Heart left ventricle (tissue), 16 donors: ENCODE measurements at places on chromosomes 16 and 17. TPM values are rescaled to one million over a fixed set of nuclear protein-coding genes. Genes with fewer than 3 reads are reported as not detected.

DNA sequence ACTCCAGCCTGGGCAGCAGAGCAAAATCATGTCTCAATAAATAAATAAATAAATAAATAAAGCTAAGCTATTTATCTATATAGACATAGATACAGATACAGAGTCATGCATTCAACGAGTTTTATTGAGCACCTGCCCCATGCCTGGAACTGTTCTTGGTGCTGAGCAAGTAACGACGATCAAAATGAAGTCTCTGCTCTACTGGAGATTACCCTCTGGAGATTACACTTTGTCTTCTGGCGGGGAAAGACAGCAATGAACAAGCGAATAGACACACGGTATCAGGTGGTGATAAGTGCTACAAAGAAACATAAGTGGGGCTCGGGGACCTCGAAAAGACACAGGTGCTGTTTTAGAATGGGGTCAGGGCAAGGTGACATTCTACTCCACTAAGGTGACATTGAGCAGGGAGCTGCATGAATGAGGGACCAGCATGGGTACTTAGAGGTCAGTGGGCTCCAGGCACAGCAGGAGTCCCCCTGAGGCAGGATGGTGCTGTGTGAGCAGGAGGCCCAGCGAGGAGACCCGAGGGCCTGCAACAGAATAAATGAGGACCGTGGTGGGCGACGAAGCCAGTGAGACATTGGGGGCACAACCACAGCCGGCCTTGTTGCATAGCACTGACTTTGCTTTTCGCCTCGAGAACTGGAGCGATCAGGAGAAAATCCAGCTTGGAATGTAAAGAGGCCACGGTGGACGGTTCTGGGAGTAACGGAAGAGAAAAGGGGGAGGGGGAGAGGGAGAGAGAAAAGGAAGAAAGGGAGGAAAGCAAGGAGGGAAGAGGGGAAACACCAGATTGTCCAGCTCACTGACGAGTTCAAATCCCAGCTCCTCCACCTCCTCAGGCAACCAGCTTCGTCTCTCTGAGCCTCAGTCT lies 42.4 kb upstream of the MEAK7 start:
- peak; percentile 7 for DNase-seq

- no peak for DNase-seq
Measured at GRCh38 chr17:7867881-7868329, 10.1 kb downstream of the CYB5D1 start.

GRCh38 chr16:85660843-85661739 lies 27.7 kb downstream of the GINS2 start:
- DNase-seq = no peak

The VPS25 gene
- polyA plus RNA-seq = 33.1 TPM

GRCh38 chr17:80531400-80531799 lies 13.2 kb upstream of the RPTOR start:
- DNase-seq = no peak

The TMEM92 gene
- polyA plus RNA-seq = not detected

DNA sequence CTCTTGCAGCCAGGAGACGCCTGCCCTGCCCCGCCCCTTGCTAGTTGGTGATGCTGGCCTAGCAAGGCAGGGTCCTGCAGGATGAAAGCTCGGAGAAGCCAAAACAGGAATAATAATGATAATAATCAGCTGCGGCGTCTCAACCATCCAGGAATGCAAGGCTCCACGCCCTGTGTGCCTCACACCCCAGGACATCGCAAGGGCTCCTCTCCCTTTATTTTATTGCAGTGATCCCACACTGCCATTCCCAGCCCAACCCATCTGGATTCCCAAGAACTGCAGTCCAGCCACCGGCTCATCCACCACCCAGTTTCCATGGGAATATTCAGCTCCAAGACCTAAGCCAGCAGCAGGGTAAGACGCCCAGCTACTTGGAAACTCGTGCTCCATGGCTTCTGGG lies 21.0 kb upstream of the ZNF652 start:
- no peak for DNase-seq

GRCh38 chr16:70779361-70779760 lies 21.6 kb downstream of the VAC14 start:
- DNase-seq = no peak

The SOX8 gene
- 0.65 TPM for polyA plus RNA-seq

GRCh38 chr17:72967977-72968585 lies 124.4 kb downstream of the SLC39A11 start:
- no peak for DNase-seq

DNA sequence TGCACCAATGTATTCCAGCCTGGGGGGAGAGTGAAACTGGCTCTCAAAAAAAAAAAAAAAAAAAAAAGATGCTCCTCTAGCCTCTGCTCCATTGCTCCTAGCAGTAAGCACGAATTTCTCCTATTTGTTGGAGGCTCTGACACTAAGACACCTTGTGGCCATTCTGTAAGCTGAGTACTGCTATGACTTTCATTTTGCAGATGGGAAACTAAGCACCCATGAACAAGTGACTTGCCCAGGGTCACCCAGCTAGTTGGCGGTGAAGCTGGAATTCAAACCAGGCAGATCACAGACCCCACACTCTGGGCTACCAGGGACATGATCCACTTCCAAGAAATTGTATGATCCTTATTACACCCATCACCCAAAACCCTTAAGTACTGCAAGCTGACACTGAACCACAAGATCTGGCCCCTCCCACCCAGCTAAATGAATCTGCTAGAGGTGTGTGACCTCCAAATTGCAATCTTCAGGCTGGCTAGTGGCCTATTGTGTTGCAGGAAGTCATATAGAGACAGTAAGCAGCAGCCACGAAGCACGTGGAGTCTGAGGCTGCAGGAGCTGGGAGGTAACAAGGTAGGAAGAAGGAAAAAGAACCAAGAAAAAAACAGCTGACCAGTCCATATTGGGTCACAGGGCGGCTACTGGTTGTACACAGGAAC lies 209.4 kb downstream of the XYLT1 start:
- no peak for DNase-seq

DNA sequence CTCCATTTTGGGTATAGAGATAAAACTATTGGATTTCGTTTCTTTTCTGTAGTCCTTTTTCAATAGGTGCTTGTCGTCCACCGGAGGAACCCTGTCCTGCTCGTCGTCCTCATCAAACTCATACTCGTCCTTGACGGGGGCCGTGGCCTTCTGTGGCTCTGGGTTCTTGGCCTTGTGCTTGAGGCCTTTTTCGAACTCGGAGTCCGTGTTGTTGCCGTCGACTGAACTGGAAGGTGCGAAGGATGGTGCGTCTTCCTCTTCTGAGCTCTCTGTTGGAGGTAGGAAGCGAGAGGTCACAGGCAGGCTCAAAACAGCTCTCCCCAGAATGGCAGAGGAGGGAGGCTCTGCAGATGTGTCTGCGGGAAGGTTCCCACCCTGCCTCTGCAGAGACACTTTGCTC lies 67.9 kb downstream of the ZNF778 start:
- DNase-seq = no peak

DNA sequence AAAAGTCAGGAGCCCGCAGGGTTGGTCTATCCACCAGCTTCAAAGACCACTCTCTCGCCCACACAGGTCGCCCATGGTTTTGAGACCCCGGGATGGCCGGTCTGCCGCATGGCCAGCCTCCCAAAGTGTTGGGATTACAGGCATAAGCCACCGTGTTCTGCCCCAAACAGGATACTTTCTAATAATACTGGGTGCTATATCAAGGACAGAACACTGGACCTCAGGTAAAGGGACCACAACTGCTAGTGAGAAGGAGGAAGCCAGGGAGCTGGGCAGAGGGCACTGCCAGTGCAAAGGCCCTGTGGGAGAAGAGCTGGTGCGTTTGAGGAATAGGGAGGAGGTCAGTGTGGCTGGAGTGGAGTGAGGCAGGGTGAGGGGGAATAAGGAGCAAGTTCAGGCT lies 34.1 kb downstream of the IL21R start:
- peak; percentile 8 for DNase-seq

The SYCE1L gene
- not detected for polyA plus RNA-seq

The KRT9 gene
- not detected for polyA plus RNA-seq

DNA sequence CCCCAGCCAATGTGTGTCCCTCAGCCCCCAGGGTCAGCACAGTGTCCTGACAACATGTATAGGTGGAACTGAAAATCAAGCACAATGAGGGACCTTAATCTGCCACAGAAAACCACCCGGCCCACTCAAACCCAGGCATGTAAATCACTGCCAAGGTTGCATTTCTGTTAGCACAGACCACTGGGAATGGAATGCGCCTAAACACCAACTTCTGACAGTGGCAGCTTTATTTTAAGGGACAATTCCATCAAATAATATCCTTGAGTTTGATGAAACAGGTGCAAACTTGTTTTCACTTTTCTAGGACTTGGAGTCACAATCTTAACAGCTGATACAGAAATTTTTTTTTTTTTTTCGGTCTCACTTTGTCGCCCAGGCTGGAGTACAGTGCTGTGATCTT lies 37.3 kb upstream of the MRPS23 start:
- no peak for DNase-seq

DNA sequence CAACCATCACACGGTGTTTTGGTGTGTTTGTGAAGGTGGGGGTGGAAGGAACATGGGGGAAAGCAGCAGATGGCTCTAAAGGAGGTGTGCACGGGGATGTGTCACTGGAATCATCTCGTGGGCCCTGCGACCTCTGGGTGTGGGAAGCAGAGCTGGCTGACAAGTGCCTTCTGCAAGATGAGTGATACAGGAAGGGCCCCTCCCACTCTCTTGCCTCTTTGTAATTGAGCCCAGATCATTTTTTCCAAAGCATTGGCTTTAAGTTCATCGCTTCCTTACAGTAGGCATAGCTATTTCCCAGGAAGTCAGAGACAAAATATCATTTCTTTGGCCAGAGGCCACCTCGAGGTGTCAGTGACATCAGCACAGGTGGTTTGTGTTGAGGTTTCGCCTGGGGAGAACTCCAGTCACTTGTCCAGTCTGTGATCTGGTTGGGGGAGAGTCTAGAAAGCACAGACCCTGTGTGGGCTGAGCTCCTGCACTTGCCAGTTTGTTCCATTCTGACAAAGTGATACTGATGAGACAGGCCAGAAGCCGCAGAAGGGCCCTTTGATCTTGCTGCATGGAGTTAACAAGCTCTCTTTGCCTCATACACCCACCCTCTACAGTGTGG lies 20.6 kb upstream of the SNTB2 start:
- DNase-seq = no peak

DNA sequence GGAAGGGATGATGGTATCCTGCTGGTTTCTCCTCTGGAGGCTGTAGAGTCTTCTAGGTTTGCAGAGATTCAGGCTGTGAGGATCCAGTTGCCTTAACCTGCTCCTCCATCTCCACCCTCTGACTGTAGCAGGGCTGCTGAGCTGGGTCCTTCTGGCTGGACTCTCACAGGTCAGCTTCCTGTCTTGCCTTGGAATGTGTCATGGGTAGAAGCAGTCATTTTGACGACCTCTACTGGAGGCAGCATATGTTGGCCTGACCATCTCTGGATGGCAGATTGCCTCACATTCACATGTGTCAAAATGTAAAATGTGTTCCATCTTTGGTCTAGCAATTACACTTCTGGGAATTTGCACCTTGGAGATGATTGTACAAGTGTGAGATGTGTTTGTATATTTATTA lies 504.4 kb upstream of the EEF2KMT start:
- DNase-seq = no peak

GRCh38 chr16:23480257-23480656 lies 27.3 kb upstream of the COG7 start:
- no peak for DNase-seq

DNA sequence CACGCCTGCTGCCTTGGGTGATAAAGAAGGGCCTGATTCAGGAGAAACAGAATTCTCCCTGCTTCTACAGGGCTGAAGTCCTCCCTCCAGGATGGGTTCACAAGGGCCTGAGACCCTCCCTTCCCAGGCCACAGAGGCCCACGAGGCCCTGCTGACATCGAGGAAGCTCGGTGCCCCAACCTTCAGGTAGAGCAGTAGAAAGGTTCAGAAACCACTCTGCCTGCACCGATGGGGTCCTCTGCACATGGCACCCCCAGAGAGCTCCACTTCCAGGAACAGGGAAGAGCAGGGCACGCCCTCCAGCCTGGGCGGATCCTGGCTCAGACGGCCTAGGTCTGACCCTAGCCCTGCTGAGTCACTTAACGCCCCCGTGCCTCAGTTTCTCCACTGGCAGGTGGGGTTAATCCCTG lies 773 bp downstream of the CENPX start:
- DNase-seq = no peak

DNA sequence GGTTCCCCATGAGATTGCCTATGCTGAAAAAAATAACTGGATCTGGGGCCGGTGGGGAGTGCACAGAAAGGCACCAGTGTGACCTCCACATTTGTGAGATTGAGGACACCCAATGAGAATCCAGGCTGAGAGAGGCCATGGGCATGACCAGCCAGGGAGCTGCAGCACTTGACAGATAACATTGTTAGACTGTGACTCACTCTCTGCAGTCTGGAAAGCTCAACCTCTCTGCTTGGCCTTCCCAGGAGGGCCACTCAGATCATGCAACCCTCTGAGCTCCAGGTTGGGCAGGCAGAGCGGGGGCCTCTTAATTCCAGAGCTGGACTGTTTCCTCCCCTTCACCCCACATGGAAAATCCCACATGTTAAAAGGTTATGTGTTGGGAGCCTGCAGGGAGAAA lies 30.1 kb downstream of the FZD2 start:
- DNase-seq = peak; percentile 74

- DNase-seq = no peak
Measured at GRCh38 chr16:22621586-22622155, 111.0 kb downstream of the NPIPB5 start.

DNA sequence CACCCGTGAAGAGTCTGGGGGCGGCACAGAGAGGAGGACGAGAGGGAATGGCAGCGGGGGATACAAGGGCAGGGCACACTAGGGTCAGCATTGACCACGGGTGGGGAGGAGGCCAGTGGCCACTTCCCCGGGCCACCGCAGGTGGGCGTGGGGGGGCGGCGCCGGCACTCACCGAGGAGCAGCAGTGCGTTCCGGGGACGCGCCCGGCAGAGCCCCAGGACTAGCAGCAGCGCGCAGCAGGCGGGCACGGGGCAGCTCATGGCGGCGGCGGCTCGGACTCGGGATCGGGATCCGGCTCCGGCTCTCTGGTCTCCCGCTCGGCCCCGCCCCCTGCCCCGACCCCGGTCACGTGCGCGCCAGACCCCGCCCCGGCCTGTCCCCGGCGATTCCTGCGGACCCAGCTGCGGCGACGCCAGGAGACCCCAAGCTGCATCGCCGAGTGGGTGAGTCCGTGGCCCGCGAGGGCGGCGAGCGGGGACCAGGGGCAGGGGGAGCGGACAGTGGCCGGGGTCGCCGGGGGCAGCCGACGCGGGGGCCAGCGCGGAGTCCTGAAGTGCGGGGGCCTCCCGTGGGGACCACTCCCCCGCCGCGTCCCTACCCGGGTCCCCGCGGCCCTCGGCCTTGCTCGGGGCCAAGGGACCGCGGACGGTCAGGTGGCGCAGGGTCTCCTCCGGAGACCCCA lies at the start of the genes SGSH and SLC26A11:
Gene SGSH, minus strand, starts transcription at position 280 of the 682 bp plus-strand sequence. Its CDS starts 20 bp downstream, at position 260.
Gene SLC26A11, plus strand, starts transcription at position 374 of the 682 bp plus-strand sequence. CDS start 1,134 bp downstream, outside the sequence.
- DNase-seq = peak; percentile 84

The OR2C1 gene
- not detected for polyA plus RNA-seq

The TPSAB1 gene
- polyA plus RNA-seq = 3.7 TPM

- DNase-seq = peak; percentile 43
Measured at GRCh38 chr17:48873209-48873608, 19.4 kb upstream of the ATP5MC1 start.

GRCh38 chr17:28643983-28644786 lies 773 bp downstream of the BLTP2 start:
- DNase-seq = peak; percentile 39

DNA sequence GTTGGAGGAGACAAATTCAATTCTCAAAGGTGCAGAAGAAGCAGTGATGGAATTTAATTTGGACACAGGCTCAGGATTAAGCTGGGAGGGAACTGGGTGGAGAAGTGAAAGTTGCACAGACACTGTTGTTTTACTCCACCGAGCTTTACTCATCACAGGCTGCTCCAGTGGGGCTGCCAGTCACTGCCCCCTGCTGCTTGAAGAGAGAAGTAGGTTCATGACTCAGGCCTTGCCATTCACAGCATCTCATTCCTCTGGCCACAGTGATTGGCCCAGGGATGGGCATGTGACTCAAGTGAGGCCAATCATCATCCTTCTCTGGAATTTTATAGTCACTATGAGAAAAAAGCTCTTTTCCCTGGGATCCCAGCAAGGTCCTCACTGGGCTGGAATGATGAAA lies 11.8 kb downstream of the GNAO1 start:
- DNase-seq = no peak

The KRTAP4-3 gene
- not detected for polyA plus RNA-seq
